ENCODE measurements at places on chromosomes 12 and 14. TPM values are rescaled to one million over a fixed set of nuclear protein-coding genes. Genes with fewer than 3 reads are reported as not detected.
A peak's percentile ranks its signal among the peaks of the same experiment; 100 is the strongest.

DNA sequence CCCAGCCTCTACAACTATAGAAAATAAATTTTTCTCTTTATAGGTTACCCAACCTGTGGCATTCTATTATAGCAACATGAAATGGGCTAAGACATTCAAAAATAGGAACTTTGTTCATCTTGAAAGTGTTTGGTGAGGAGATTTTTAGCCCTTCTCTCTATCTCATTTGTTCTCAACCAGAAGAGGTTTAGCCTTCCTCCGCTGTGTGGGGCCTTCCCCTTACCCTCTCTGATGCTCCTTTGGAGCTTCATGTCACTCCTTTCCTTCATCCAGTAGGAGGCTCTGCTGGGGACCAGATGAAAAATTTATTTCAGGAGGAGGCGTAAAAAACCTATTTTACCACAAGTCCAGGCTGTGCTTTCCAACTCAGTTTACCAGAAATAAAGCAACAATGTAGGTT is 94.1 kb downstream of the RTN1 start:
- no peak for DNase-seq

ERG28 gene
- 21.5 TPM for total RNA-seq

TDRD9 gene
- total RNA-seq, result 0.60 TPM

DNA sequence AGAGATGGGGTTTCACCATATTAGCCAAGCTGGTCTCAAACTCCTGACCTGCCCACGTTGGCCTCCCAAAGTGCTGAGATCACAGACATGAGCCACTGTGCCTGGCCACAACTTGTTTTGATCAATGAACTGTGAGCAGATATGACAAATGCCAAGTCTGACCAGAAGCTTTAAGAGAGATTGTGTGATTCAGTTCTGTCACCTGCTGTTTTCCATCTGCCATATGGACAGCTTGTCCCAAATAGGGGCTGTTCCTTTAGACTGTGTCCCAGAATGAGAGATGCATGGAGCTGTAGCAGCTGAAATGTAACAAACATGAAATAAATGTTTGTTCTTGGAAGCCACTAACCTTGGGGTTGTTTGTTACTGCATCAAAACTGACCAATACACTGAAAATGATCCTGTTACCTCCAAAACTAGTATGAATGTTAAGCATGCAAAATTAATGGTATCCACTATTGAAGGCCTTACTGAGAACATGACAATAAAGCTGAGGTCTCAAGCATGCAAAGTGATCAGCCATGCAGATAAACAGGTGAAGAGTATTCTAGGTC is 65.9 kb upstream of the MED13L start:
- no peak for DNase-seq

GRCh38 chr14:99158646-99159165 is 113.3 kb downstream of the BCL11B start:
- DNase-seq, result peak; percentile 3

HCAR1 gene
- 0.37 TPM for total RNA-seq

SLC25A21 gene
- total RNA-seq, result not detected

GRCh38 chr12:130468186-130468585 is 130.5 kb downstream of the PIWIL1 start:
- DNase-seq, result no peak

GZMB gene
- 77.5 TPM for total RNA-seq

DNA sequence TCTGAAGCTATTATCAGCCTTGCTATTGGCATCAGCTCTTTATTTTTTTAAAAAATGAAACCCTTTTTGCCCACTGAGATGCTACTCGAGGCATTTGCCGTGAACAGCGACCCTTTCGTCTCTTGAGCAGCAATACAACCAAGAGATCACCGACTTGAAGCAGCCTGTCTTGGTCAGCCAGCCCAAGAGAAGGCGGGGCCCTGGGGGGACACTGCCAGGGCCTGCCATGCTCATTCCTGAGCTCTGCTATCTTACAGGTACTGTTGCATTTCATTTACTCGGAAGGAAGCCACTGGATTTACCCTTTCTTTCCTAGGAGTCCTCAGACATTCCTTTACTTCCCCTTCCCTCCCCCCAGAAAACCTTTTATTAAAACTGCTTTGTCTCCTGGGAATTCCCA is 16.7 kb downstream of the PIWIL1 start:
- DNase-seq, result no peak

KRT85 gene
- not detected for total RNA-seq

DNA sequence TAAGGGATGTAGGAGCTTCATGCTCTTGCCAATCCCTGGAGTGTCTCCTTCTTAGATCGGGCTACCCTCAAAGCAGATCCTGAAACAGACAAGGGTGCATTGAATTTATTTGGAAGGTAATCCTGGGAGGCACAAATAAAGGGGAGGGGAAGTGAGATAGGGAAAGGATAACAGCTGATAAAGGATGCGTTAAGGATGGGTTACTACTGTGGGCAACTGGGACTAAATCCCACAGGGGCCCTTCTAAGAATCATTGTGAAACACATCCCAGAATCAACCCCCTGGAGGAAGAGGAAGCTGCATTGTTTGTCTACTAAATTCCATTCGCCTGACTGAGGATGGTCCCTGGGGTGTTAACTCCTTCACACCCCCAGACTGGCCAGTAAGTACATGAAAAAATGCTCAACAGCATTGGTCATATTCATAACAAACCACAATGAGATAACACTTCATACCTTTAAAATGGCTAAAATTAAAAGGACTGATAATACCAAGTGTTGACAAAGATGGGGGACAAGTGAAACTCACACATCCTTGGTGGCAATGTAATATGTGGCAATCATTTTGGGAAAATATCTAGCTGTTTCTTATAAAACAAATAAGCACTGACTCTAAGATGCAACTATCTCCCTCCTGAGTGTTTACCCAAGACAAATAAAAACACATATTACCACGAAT is 37.0 kb upstream of the CMKLR1 start:
- DNase-seq, result no peak

Data from activated CD4-positive, alpha-beta T cell treated with anti-CD3 and anti-CD28 coated beads, Interleukin-2, amount 10 ng/mL, durations not matched to agents 7 days and 5 days (primary cell).